Hypothalamus (tissue), 51 donors: ENCODE measurements at places on chromosomes 11 and 22.

- no peak for DNase-seq
Observed at GRCh38 chr11:124556828-124557227, 13.0 kb upstream of the OR8A1 start.

DNA sequence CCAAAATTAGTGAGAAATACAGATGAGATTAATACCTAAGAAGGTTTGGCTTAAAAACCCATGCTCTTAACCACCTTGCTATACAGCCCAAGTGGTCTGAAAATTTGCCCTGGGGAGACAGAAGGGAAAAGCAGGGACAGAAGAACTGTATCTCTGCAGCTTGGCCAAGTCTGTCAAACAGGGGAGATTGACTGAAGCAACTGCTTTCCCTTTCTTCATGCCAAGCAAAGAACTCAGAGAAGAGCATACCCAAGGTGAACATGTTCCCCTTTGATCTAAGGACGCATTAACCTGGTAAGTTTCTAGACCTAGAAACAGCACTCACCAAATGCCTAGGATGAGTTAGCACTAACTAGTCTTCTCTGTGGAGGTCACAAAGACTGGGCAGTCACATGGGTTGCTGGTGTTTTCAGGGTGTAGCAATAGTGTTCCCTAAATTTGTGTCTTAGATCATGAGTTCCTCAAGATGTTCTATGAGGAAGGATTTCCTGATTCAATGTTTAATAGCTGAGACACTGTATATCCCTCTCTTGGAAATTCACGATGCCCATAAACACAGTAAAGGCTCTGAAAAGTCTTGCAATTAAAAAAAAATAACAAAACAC lies 75.6 kb upstream of the GRAMD1B start:
- no peak for DNase-seq

DNA sequence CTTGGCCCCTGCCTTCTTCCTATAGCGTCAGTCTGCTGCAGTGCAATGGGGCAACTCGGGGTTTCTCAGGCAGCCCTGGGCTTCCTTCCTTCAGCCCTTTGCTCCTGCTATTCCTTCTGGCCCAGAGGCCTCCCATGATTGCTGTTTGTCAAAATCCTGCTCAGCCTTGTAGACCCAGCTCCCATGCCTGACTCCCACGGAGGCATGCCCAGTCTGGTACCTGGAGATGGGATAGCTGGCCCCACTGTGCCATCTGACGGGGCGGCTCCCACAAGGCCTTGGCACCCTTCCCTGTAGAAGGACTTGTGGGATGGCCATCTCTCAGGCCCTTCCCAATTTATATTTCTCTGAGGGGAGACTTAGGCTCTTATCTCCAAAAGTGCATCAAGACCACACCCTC lies 590 bp upstream of the CD6 start:
- no peak for DNase-seq

DNA sequence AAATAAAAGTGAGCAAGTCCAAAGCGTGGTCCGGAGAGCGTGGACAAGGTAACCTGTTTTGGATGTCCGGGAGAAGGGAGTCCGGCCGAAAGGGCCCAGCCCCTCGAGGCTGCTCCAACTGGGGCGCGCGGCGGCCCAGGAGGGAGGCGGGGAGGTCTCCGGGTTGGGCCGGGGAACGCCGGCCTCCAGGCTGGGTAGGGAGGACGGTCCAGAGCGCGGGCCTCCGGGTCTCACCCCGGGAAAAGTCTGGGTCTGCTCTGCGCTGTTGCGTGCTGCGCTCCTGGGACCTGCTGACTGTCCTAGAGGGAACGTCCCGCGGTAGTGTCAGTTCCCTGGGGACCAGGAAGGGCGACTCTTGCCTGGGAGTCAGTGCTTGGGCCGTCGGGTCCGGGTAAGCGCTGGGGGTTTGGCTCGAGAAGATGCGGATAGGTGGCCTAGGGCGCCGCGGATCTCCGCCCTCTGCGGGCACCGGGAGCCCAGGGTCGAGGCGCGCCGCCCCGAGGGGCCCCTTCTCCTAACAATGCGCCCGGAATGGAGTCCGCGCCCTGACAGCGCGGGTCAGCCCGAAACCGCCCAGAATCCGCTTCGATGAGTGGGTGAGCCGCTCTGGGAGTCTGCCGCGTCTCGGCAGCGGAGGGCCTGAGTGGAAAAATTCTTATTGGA lies 988 bp upstream of the FLI1 start:
- DNase-seq: no peak

DNA sequence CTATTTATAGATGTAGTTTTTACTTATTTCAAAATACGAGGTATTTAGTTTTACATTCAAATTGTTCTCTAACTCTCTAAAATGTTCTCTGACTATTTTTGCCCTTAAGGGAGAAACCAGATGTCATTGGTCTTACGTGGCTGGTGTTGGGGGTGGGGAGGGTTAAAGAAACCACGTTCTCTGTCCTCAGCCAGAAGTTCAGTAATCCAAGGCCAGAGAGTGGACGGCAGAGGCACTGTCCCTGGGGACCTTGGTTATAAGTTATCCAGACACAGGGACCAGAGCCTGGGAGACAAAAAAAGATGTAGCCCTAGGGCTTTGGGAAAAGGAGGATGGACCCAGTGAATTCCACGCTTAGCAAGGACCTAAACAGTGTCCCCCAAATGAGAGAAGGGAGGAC lies 706 bp upstream of the OR51E1 start:
- no peak for DNase-seq

GRCh38 chr11:61571869-61572268 lies 9.0 kb downstream of the SYT7 start:
- DNase-seq: no peak

DNA sequence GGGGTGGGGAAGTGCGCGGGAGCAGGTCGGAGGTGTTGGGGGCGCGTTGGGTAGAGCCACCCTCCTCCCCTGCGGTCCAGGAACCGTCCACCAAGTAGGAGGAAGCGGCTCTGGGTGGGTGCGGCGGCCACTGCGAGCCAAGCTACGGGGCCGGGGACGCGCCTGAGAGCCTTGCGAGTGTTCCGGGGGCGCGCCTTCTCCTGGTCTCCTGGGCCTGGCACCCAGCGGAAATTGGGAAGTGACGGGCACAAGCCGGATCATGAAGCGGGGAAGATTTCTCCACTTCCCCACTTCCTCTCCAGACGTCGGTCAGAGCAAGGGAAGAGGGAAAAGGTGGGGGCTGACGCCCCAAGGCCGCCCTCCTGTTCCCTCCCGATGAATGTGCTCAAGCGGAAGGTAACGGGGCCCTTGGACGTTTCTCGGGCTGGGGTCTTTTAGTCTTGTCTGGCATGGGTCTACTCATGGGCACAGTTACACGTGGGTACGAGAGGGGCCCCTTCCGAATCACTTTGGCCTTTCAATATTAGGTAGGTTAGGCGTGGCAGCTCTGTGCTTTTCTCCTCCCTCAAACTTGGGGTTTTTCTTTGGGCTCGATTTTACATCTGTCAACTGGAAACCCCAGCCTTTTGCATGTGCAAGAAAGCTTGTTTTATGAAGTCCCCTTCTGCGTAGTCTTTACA lies 865 bp downstream of the RBM14 start:
- DNase-seq: no peak

DNA sequence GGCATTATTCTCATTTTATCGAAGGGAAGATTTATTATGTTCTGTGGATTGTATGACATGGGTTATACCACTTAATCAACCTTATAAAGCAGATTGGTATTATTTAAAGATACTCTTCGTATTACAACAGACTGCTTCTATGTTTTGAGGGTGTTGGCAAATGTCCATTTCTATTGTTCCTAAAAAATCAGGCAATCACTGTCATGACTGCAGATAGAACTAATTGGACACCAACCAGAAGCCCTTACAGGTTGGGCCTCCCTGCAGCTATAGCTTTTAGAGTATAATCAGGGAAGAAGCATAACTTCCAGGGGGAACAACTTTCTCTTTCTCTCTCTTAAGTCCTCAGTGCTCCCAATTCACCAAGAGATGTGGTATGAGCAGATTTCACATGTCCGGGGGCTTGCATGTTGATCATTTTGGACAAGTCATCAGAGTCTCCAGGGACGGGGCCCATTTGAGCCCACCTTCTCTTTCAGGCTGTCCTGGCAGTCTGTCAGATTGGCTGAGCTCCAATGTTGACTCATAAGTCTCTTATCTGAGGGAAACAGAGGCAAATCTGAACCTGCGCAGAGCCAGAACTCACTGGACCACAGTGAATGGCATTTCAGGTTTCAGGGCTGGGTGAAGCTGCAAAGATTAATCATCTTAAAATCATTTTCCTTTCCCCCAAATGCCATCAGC lies 264.0 kb upstream of the CCDC90B start:
- no peak for DNase-seq
